ENCODE measurements at places on chromosomes 2 and 18.
A peak's percentile ranks its signal among the peaks of the same experiment; 100 is the strongest.

- no peak for DNase-seq
These were observed 118.9 kb upstream of the POU3F3 start for GRCh38 chr2:104734937-104735586.

DNA sequence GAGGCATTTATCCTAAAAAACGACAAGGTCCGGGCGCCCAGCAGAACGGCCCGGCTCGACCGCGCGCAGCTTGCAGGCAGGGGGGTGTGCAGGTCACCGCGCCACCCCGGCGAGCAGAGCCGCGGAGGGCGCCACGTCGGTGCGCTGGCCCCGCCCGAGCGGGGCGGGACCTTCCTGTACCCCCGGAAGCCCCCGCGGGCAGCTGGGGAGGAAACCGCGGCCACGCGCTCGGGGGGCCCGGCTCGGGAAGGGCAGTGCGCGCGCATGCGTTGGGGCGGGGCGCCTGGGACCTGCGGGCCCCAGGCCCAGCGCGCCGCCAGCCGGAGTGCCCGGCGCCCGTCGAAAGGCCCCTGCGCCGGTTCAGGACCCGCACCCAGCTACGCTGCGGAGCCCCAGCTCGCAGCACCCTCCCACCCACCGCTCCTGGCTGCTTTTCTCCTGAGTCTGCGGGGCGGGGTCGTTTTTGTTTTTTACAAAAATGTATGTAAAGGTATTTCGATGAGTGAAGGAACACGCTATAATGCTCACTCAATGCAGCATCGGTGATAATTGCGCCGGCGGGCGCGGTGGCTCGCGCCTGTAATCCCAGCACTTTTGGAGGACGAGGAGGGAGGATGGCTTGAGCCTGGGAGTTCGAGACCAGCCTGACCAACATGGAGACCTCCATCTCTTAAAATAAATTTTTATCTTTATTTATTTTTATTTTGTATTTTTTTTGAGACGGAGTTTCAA, 47.7 kb upstream of the POMC start:
- DNase-seq = peak; percentile 46

DNA sequence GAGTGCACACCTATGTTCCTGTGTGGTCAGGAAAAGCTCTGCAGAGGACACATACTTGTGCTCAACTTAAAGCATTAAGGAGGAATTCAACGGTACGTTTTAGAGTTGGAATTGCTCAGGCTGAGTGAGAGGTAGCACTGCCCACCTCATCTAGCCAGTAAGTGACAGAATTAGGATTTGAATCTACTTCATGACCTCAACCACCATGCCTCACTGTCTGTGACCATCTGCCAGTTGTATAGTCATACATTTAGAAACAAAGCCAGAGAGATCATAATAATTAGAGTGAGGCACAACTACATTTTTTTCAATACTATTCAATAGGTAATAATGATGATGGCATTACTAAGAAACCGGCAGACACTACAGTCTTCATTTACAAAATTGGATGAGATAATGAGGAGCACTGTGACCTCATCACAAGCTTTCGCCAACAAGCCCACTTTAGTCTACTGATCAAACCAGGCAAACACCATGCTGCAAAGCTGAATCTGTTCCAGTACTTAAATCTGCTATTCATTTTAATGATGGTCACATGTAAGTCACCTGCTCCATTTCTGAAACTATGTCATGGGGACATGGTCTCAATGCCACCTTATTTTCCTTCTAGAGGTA, 1018.4 kb downstream of the TMEM182 start:
- no peak for DNase-seq

- DNase-seq = no peak
These were observed 90.6 kb upstream of the LDAH start for GRCh38 chr2:20913491-20913890.

GRCh38 chr2:61713457-61713856, 140.4 kb downstream of the FAM161A start:
- no peak for DNase-seq

GRCh38 chr2:20661421-20662307, 5.3 kb upstream of the GDF7 start:
- DNase-seq = peak; percentile 85

All from AG08396 (cell line).